ENCODE measurements at places on chromosomes 1 and 21. TPM values are rescaled to one million over a fixed set of nuclear protein-coding genes. Genes with fewer than 3 reads are reported as not detected.

DNA sequence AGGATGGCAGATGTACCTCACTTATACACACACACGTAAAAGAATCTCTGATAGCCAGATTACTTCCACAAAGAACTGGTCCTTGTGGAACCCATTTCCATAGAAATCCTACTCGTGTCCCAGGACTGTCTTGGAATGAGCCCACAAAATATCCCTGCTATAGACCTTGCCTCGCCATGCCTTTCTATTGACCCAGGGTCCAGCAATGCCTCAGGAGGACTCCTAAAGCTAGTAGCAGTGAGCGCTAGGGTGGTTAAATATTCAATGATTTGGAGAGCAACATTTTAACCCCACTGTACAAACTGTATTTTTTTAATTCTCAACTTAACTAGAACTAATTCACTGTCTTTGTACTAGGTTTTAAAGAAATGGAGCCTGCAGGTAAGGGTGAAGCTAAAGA, 26.9 kb downstream of the OR10J5 start:
- no peak for DNase-seq

Gene CHIA
- total RNA-seq: not detected

GRCh38 chr1:178031856-178032320, 62.0 kb upstream of the RASAL2 start:
- peak; percentile 80 for DNase-seq

Gene DIO1
- not detected for total RNA-seq

Gene SEC16B
- total RNA-seq: 0.92 TPM

- no peak for DNase-seq
These were observed 12.2 kb downstream of the ADAMTS5 start for GRCh38 chr21:26954662-26955121.

Gene GSTM1
- total RNA-seq: not detected

GRCh38 chr1:217569021-217569420, 61.9 kb downstream of the GPATCH2 start:
- no peak for DNase-seq

Gene DMAP1
- 42.3 TPM for total RNA-seq

DNA sequence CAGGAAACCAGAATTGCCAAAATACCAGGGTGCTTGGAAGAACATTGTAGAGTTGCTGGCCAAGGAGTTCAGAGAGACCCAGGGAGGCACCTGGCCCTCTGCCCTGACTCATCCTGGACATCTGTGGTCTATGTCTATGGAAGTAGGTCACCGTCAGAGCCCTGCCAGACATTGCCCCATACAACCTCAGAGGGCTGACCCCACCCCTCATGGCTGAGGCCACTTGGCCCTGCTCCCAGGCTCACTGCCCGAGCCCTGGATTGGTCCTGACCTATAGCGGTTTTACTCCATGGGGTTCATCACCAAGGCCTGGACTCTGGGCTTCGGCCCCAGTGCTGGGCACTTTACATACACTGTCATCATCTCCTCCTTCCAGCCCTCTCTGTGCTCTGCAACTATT, 233.1 kb downstream of the PTPRU start:
- no peak for DNase-seq

DNA sequence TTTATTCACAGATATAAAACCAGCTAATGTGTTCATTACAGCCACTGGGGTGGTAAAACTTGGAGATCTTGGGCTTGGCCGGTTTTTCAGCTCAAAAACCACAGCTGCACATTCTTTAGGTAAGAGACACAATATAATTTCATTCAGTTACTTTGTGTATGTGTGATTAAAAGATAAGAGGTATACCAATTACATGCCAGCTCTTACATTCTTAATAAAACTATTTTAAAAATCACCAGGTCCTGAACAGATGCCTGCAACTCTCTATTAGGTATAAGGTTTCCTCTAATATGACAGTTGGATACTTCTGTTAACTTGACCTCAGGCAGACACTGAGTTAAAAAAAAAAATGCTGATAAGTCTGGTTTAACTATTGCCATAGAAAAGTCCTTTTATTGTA, 122.1 kb downstream of the NEK7 start:
- DNase-seq: no peak

Gene BLACAT1
- 5.2 TPM for total RNA-seq
